ENCODE measurements at places on chromosomes 6 and 20.
A peak's percentile ranks its signal among the peaks of the same experiment; 100 is the strongest.

- DNase-seq = no peak
These were observed 29.6 kb downstream of the ZC3H12D start for GRCh38 chr6:149455031-149455732.

- no peak for DNase-seq
These were observed 950 bp downstream of the KCTD20 start for GRCh38 chr6:36443471-36444428.

DNA sequence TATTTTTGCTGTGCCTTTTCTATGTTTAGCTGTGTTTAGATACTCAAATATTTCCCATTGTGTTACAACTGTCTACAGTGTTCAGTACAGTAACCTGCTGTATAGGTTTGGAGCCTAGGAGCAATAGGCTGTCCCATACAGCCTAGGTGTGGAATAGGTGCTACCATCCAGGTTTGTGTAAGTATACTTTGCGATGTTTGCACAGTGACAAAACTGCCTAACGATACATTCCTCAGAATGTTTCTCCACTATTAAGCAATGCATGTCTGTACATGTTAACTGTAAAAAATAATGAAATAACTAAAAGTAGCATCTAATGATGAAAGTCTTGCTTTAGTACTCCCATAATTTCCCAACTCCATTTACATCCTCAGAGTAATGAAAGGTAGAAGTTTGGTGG lies 46.0 kb downstream of the SERAC1 start:
- no peak for DNase-seq

- DNase-seq = no peak
These were observed 3.9 kb downstream of the HEY2 start for GRCh38 chr6:125753218-125753936.

DNA sequence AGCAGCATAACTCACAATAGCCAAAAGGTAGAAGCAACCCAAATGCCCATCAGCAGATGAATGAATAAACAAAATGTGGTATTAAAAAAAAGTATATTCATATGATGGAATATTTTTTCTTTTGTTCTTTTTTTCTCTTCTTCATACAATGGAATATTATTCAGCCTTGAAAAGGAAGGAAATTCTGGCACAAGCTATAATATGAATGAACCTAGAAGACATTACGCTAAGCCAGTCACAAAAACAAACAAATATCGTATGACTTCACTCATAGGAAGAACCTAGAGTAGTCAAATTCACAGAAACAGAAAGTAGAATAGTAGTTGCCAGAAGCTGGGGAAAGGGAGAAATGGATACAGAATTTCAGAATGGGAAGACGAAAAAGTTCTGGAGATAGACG lies 63.7 kb downstream of the RBL1 start:
- DNase-seq = no peak

DNA sequence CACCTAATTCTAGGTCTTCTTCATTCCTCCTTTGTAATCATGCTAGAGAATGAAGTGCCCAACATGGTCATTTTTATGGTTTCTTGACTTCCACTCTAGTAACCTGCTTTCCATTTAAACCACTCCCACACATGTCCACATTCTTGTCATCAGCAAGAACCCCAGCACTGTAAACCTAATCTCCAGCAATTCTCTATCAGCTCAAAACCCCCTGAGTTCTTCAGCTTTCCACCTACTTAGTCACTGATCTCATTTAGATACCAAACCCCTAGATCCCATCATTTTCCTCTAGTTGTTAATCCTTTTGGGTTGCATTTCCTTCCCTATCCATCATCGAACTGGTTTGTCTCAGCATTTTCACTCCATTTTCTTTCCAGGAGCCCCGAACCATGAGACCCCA lies 49.7 kb downstream of the GOPC start:
- DNase-seq = no peak

DNA sequence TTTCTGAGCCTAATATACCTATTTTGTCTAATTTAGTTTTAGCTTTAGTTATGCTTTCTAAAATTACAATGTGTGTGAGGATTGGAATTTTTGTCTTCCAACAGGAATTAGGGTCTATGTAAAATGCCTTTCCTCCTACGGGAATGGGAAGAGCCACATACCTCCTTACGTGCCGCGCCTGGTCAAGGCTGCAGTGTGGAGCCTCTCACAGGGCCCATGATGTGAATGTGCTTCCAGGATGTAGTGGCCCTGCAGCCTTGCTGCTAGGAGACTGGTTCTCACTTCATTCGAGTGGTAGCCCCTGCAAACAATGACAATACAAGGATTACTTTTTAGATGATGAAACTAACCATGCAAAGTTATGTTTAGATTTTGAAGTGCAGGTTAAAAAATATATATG lies 110.2 kb downstream of the SOBP start:
- no peak for DNase-seq

DNA sequence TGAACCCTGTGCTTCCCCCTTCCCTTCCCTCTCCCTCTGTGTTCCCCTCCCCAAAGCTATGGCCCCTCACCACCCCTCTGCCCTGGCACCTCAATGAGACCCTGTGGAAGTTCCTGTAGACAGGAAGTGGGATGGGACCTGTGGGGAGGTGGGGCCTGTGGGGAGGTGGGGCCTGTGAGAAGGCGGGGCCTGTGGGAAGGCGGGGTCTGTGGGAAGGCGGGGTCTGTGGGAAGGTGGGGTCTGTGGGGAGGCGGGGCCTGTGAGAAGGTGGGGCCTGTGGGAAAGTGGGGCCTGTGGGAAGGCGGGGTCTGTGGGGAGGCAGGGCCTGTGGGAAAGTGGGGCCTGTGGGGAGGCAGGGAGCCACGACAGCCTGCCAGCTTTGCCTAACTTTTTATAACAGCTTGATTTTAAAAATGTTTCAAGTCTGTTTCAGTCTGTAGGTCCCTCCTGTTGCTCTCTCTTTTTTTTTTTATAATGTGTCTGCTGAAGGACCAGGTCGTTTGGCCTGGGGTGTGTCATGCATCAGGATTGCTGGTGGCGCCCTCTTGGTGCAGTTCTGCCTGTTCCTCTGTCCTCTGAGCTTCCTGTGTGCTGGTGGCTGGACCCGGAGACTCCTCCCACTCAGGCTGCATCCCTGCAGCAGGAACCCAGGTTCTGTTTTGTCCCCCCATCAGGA lies 70.5 kb upstream of the SLCO4A1 start:
- no peak for DNase-seq

DNA sequence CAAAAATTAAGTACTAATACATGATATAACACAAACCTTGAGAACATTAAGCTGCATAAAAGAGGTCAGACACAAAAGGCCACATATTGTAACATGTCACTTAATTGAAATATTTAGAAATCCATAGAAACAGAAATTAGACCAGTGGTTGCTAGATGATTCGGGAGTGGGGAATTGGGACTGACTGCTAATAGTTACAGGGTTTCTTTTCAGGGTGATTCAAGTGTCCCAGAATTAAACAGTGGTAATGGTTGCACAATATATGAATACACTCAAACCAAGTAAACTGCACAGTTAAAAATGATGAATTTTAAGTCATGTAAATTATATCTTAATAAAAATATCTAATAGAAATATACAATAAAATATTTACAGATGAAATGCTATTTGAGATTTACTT lies 174.5 kb downstream of the WDR27 start:
- no peak for DNase-seq

DNA sequence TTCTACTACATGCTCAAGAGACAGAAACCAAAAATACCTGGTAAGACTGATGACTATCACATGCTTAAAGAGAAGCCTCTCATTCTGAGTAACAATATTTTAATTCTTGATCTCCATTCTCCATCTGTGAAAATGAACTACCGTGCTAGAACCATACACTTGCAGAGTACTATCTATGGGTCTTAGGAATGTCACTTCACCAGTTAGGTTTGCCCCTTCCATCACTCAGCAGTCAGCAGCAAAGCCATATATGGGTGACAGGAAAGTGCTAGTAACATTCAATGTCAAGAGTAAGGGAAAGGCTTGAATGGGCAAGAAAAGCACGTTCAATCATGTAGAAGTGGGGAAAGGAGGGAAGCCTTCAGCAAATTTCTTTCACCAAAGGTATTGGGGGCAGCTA lies 2.3 kb downstream of the DNAAF9 start:
- DNase-seq = no peak

- DNase-seq = peak; percentile 83
These were observed 61.9 kb downstream of the TAF4 start for GRCh38 chr20:62003567-62004405.

DNA sequence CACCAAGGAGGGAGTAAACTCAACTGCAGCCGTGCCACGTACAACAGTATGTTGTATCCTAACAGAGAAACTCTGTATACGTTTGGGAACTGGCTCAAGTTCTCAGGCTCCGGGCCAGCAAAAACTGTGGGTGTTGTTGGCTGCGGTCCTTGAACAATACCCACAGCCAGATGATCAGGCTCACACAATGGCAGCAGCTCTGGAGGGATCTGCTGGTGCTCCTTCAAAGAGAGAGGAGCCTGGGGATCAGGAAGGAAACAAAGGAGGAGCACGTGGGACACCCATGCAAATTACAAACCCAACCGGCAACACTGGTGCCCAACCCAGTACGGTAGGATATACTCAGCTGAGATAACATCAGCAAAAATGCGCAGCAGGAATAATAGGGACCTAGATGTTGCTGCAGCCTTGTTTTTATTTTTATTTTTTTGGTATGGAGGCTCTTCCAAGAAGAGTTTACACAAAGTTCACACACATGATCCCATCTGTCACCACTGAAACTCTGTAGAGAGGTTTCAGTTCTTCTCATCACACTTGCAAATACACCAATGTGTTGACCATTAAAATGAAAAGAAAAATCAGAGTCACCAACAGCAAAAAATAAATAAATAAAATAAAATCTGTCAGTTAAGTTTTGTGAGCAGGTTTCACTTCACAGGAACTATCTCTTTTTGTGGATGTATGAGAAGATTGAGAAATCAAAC lies 41.2 kb upstream of the PDE10A start:
- DNase-seq = no peak

- no peak for DNase-seq
These were observed 7.6 kb upstream of the UST start for GRCh38 chr6:148738946-148739821.

DNA sequence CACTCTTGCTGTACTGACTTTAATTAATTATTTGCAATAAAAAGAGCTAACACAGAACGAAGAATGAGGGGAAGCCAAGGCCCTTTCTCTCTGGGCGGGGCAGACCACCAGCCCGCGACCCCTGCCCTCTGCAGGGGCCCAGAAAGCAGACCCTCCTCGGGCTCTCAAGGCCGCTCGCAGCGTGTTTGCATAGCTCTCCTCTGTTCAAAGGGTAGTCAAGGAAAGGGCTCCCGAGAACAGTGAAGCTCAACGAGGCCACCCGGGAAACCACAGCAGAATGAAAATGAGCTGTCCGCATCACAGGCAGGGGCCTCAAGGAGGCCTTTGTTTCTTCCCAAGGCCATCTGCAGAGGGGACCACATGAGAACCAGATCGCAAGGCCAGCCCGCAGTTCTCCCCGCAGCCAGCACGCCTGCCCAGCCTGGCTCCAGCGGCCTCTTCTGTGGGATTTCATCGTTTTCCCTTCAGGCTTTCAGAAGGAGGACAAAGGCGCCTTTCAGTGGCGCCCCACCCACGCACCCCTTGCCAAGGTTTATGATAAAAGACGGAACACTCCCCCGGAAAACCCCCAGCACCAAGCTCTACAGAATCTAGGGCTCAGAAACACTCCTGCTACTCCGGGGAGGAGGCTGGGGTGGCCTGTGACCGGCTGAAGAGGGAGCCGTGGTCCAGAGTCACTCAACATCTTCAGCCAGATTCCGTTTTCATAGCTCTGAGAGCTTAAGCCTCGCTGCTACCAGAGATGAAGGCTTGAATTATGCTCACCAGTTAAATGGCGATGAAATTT lies 25.3 kb downstream of the ACSS1 start:
- DNase-seq = no peak

GRCh38 chr6:27593200-27593818 lies 120.4 kb upstream of the ZNF184 start:
- DNase-seq = no peak

GRCh38 chr20:47318586-47319516 lies 37.6 kb downstream of the ZMYND8 start:
- DNase-seq = peak; percentile 88

DNA sequence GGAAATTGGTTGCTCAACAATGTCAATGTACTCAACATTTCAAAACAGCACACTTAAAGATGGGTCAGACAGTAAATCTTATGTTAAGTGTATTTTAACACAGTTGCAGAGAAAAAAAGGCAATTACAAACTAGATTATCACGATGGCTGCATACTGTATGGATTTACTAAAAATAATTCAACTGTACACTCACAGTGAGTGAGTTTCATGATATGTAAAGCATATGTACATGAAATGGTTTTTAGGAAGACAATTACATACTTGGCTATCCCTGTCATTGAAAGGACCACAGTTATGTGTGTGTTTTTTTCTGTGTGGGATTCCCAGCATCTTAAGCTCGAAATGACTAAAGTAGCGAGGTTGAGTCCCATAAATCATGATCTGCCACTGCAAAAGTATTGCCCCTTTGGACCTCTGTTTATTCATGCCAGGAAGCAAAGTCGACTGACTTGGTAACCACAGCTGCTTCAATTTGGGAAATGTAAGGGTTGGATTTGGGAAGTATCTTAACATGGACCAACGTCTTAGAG lies 5.5 kb upstream of the SALL4 start:
- DNase-seq = peak; percentile 8

DNA sequence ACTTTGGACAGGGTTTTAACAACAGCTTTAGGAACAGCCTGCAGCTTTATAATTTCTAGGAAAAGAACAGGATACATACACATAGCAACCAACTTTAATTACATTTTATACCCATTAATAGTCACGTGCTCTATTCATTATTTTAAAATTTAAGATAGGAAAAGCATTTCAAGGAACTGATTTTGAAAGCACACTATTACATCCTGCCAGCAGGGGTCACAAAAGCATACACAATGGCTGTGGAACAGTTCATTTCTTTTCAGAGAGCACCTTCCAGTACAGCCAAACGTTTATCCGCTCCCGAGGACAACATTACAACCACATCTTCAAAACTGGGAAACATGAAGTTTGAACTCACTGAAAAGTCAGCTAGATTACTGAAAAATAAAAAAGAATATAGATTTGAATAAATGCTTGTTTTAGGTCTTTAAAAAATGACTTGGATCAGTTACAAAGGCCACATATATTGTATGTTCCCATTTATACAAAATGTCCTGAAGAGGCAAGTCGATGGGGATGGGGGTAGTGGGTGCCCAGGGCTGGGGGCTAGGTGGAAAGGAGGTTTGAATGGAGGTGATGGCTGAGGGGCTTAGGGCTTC lies 104.6 kb upstream of the EXOC2 start:
- DNase-seq = no peak

DNA sequence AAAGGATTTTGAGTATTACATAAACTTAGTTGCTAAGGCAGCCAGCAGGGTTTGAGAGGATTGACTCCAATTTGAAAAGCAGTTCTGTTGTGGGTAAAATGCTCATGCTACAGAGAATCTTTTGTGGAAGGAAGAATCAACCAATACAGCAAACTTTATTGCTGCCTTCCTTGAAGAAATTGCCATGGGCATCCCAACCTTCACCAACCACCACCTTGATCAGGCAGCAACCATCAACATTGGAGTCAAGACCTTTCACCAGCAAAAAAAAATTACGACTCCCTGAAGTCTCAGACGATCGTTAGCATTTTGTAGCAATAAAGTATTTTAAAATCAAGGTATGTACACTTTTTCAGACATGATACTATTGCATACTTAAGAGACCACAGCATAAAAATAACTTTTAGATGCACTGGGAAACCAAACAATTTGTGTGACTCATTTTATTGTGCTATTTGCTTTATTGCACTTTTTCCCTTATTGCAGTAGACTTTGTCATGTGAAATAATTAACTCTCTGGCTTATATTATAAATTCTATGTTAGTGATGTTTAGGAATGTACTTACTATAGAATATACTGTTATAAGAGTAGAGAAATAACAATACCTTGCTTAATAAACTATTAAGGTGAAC lies 390.8 kb downstream of the CDKAL1 start:
- no peak for DNase-seq

Measured in RWPE2 (cell line).